Heart right ventricle (tissue), 16 donors: ENCODE measurements at places on chromosomes 5 and 9. TPM values are rescaled to one million over a fixed set of nuclear protein-coding genes. Genes with fewer than 3 reads are reported as not detected.

- DNase-seq = no peak
Measured at GRCh38 chr9:97848215-97848479, 4.9 kb upstream of the FOXE1 start.

IDNK gene
- 2.2 TPM for polyA plus RNA-seq

GRCh38 chr9:127572961-127573721, 38.9 kb upstream of the STXBP1 start:
- DNase-seq = no peak

GRCh38 chr9:131019388-131020239, 10.6 kb downstream of the LAMC3 start:
- DNase-seq = no peak
